Fibroblast of villous mesenchyme (primary cell): ENCODE measurements at places on chromosomes 2 and 18.

DNA sequence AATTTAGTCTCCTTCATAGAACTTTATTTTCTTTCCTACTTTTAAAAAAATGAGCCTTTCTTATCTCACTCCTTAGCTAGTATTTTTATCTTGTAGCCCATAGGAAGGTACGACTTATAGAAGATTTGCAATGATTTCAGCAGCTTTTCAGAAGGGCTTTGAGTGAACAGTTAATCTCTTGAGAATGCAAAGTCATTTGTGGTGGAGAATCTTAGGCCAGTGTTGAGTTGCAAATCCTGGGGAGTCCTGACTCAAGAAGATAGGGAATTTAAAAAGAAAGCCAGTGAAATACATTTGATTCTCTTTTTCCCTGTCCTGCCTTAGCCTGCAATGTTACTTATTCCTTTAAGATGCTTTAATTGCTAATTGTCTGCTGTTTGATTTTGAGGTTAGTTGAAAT is 33.6 kb downstream of the LYPD6 start:
- peak; percentile 80 for DNase-seq

DNA sequence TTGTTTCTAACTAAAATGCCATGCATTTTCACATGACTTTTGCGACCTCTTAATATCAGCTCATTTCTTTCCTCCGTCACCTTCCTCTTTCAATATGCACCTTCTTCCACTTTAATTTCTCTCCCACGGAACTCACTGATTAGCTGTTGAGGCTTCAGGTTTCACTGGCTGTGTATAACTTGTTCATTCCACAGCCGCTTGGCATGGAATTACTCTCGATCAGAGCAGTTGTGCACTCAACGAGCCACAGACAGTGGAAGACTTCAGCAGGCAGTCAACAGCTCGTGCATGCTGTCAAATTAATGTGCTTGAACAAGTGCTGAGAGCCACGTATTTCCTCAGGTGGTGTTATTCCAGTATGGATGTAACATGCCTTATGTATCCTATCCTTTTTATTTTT is 491.2 kb upstream of the DDX18 start:
- DNase-seq, result no peak

DNA sequence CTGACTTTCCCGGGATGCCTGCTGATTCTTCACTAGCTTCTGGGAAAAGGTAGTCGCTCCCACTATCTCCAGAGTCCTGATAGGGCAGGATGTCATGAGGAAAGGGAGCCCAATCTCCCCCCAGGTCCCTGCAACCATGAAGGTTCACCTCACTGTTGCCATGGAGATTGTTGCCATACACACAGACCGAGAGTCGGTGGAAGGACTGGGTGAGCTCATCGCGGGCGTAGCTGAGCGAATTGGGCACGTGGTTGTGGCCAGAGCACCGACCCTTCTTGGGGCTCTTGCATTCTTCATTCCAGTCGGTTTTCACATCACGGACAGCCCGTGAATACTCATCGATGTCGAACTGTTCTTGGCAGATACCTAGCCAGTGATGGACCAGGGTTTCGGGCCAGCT is 97.4 kb downstream of the MEP1B start:
- DNase-seq, result no peak

DNA sequence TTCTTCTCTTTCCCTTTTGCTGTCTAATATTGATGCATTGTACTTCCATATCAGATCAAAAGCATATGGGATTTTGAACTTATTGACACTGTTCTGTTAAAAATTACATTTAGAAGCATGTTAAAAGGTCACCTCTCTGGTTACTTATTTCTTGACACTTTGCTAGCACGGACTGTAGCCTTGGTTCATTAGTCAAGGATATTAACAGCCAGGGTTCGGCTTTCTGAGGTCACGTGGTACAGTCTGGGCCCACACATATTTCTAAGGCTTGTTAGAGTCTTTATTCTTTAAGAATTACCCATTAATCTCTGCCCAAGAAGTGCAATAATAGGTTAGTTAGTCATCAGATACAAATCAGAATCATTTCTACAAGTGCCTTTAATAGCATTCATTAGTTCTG is 1035.8 kb upstream of the FANCL start:
- DNase-seq, result no peak

GRCh38 chr2:5845798-5846330 is 153.7 kb downstream of the SOX11 start:
- DNase-seq, result no peak

GRCh38 chr18:44410740-44411139 is 269.9 kb upstream of the SETBP1 start:
- no peak for DNase-seq

DNA sequence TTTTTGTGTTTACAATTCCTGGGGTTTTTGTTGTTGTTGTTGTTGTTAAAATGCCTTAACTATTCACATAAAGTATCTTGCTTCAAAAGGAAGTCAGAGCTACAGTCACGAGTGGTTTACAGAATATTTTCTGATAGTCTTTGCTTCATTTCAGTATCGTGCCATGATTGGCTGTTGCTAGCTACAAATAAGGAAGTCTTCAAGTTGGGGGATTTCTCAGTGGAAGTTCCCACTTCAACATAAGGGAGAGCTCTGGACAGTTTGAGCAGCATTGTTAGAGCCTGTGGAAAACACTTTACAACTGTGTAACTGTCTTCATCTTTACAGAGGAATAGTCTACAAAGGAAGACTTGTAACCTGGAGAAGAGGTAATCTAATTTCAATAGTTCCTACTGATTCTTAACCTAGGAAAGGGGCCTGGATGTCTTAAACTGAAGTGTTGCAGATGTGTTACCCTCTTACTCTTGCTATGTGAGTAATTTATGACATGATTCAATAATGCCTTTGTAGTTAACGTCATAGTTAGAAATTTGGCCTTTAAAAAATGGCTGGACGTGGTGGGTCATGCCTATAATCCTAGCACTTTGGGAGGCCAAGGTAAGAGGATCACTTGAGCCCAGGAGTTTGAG is 23.4 kb upstream of the TANK start:
- DNase-seq, result peak; percentile 89

- no peak for DNase-seq
These were observed 766.8 kb upstream of the FAM98A start for GRCh38 chr2:34365932-34366331.

GRCh38 chr2:33267756-33268155 is 208.7 kb upstream of the RASGRP3 start:
- peak; percentile 66 for DNase-seq

DNA sequence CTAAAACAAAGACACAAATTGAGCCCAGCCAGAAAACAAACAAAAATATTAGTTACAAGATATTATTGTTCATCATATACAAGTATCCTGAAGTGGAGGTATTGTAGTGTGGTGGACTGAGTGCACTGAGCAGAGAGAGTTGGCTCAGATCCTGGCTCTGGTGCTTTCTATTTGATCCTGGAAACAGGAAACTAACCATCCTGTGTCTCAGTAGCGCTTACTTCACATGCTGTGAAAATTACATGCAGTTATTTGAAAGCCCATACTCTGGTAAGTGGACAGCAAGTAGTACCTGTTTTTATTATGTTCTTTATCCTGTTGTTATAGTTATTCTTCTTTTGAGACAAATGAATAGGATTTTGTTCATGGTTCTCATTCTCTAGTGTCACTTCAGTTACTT is 84.3 kb upstream of the CRIM1 start:
- no peak for DNase-seq

GRCh38 chr2:174574657-174575056 is 22.9 kb downstream of the WIPF1 start:
- DNase-seq, result peak; percentile 52

- DNase-seq, result no peak
These were observed 29.6 kb downstream of the TNS1 start for GRCh38 chr2:217973008-217973787.

- no peak for DNase-seq
These were observed 286.4 kb downstream of the TXNL1 start for GRCh38 chr18:56351911-56352500.

DNA sequence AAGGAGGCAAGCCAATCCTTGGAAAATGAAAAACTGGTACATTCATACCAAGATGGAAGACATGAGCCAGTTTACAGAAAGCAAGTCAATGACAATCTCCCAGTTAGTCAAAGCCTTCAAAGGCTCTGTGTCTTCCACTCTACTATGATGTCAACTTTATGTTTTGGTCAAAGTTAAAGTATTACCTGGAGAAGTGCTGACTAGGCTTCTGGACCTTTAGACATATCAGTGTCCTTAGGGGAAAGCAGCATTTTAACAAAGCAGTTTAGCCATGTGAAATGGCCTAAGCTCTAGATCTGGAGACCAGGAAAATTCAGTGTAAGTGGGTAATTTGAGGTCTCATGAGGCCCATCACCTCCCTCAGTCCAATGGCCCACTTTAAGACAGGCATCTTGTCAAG is 30.8 kb downstream of the AAK1 start:
- no peak for DNase-seq

DNA sequence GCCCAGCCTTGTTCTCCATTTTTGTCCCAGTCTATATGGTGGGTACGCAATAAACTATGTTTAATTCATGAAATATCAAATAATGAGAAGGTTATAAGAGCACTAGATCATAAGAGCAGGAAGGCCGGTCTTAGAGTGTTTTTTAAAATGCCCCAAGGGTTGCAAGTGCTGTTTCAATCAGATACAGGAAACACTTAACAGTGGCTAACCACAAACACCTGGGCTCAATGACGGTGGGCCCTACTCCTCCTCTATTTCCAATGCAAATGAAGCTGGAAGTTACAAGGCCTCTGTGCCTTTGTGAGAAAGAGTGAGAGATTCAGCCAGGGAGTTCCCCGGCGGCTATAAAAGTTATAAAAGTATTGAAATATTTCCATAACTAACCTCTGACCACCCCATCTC is 18.9 kb upstream of the WDR33 start:
- DNase-seq, result no peak

DNA sequence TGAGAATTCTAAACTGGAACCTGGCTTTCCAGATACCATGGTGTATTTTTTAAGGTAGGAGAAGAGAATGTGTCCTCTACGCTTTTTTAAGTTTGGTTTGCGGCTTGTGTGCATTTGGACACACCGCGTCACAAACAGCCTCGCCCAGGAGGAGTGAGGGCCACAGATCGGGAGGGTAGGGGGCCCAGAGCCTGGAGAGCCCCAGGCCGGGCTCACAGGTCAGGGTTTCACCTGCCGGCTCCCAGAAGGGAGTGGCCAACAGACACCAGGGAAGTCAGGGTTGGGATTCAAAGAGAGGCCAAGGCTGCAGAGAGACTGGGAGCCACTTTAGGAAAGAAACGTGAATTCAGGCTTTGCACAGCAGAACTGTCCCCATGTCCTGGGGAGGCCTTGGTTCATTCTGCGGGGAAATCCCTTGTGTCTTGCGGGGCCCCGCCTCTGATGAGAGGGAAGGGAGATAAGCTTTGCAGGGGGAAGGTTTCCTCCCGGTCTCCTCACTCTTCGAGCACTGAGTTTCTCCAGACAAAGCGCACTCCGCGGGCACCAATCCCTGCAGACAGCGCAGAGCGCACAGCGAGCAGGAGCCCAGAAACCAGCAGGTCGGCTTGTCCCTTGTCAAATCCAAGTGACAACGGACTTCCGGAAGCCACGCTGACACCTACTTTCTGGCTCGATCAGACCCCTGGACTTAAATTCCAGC is 2.0 kb upstream of the TUBB6 start:
- DNase-seq, result no peak

- peak; percentile 16 for DNase-seq
These were observed 758 bp downstream of the RIF1 start for GRCh38 chr2:151410485-151410834.

- DNase-seq, result peak; percentile 66
These were observed at the start of gene DCTN1 for GRCh38 chr2:74379851-74380789. Gene DCTN1 (minus strand): TSS chr2:74380311. CDS start chr2:74380037, 274 bp downstream.

GRCh38 chr2:158191076-158191895 is 89.6 kb downstream of the UPP2 start:
- no peak for DNase-seq

GRCh38 chr18:12857215-12857905 is 26.7 kb downstream of the PTPN2 start:
- DNase-seq, result no peak

GRCh38 chr2:140539242-140539875 is 1591.5 kb downstream of the LRP1B start:
- DNase-seq, result no peak

DNA sequence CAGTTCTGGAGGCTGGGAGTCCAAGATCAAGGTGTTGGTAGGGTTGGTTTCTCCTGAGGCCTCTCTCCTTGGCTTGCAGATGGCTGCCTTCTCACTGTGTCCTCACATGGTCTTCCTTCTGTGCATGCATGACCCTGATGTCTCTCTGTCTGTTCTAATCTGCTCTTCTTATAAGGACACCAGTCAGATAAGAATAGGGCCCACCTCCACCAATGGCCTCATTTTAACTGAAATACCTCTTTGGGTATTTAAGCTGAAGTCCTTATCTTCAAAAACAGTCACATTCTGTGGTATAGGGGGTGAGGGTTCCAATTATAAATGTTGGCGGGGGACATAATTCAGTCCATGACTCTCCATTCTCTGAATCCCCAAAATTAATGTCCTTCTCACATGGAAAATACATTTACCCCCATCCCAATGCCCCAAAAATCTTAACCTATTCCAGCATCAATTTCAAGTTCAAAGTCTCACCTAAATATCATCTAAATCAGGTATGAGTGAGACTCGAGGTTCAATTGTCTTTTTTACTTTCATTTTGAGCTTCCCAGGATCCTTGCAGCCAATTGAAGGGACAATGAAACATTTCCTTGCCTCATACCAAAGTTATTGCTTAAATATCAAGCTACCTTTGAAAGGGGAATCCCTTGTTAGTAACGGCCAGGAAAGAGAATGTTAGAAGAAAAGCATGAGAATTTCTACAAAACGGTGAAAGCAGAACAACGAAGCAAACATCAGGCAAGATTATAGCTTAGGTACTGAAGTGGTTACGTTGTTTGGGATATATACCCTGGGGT is 20.6 kb upstream of the CNOT11 start:
- no peak for DNase-seq
